Left renal pelvis (tissue), 4 donors: ENCODE measurements at places on chromosomes 5 and 9. TPM values are rescaled to one million over a fixed set of nuclear protein-coding genes. Genes with fewer than 3 reads are reported as not detected.

QRFP gene
- 0.59 TPM for polyA plus RNA-seq

- no peak for DNase-seq
Measured at GRCh38 chr5:61969755-61970154, 336.3 kb upstream of the KIF2A start.

GRCh38 chr5:82107267-82107666 is 135.4 kb downstream of the ATG10 start:
- DNase-seq: no peak

- DNase-seq: no peak
Measured at GRCh38 chr9:138013836-138014562, 136.4 kb downstream of the CACNA1B start.

CCL28 gene
- 5.7 TPM for polyA plus RNA-seq

GRCh38 chr5:58458743-58459145 is 1.1 kb downstream of the PLK2 start:
- DNase-seq: peak; percentile 12

- DNase-seq: no peak
Measured at GRCh38 chr9:132078699-132079356, 839 bp downstream of the MED27 start.
